ENCODE measurements at places on chromosomes 3 and 15.

GRCh38 chr15:51155891-51156290, 61.2 kb upstream of the TNFAIP8L3 start:
- DNase-seq = no peak

DNA sequence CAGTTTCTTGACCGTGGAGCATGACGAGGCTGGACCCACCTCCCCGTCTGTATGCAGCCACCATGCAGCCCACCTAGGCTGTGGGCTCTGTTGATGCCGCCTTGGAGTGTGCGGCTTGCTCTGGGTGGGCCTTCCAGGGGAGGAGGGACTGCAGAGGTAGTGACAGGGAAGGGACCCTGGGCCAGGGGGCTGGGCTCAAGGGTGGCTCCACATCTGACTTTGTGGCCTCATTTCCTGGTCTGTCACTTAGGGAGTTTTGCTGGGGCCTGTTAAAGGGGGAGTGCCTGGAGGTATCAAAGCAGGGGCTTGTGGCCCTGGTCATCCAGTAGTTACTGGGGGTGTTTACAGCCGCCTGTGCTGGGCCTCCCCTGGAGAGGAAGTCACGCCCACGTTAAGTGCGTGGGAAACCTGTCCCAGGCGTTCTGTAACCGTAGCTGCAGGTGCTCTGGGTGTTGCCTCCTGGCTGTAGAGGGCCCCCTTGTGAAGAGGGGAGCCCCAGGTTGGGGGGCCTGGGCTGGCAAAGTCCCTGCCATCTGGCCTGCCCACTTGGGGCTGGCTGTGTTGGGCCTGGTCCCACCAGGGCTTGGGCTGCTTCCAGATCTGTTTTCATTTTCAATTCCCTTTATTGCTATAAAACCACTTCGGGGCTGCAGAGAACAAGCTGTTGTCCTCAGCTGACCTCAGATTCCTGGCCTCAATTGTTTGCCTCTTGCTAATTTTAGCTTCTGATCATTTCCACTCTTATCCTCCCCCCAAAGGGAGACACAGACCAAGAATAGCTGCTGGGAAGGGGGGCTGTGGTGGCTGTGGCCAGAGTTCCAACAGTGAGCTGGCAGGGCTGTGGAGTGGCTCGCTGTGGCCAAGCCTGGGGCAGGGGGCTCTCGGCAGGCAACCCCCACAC, 26.5 kb downstream of the KLF13 start:
- DNase-seq = no peak

GRCh38 chr3:147977001-147977400, 567.8 kb downstream of the ZIC1 start:
- no peak for DNase-seq

GRCh38 chr3:2863127-2863526, 247.0 kb downstream of the IL5RA start:
- DNase-seq = no peak

DNA sequence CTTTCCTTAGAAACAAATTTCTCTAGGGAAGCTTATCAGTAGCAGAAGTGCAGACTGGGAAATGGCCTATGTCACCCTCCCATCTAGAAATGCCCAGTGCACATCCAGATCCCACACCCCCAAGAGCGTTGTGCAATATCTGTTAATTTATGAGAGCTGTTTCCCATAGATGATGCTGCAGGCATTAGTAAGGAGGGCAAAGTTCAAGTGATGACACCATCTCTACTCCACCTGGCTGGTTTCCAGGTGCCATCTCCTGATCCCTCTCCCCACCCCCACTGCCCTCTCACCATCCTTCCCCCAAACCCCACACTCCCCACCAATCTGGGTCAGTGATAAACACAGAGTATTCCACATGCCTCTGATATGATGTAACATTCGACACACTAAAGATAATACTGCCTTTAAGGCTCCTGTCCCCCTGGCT, 39.4 kb downstream of the AGTR1 start:
- no peak for DNase-seq

DNA sequence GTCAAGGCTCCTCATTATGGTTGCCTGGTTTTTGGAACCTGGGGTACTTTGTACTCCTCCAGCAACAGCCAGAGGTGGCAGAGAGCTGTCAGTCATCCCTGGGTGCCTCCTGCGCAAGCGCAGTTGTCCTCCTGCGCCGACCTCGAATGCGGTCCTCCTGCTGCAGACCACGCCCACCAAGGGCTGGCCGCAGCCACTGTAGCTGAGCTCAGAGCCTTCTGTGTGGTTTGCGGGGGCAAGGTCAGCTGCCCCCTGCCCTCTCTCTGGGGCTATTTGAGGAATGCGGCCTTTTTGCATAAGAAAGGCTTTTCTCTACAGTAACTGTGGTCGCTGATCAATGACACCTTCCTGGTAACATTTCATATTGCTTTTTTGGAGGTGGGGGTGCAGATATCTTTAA, 131.3 kb upstream of the SNRPN start:
- peak; percentile 43 for DNase-seq

DNA sequence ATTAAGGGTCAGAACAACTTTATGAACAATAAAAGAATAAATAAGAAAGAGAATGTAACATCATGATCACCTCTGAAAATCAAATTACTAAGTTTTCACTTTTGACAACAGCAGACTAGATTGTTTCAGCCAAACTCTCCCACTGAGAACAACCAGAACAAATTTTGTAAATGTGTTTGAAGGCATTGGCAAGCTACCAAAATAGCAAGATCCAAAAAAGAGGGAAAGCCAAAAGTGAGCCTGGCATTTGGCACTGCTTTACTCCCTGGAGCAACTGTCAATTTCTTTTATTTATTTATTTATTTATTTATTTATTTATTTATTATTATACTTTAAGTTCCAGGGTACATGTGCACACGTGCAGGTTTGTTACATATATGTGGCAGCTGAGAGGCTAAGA, 67.2 kb downstream of the CFAP44 start:
- no peak for DNase-seq

All from LNCaP clone FGC (cell line).